Stimulated activated CD8-positive, alpha-beta memory T cell treated with anti-CD3 and anti-CD28 coated beads, Interleukin-15, amount 100 ng/mL, for 24 hours (primary cell): ENCODE measurements at places on chromosomes 11 and 22.

DNA sequence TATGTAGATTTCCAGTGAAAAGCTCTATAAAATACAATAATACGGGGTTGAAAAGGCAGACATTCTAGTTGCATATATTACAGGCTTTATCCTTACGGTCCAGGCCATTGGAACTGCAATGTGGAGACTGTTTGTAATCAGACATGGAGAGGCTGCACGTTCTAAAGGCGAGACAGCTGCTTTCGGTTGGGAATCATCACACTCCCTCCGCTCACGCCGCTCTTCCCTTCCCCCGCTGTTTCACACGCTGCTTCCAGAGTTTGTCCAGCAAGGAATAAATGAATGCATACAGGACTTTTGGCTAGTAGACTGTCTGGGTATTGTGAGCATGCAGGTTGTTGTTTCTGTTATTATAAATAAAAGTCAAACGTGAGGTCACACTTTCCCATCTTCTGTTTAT lies 13.5 kb upstream of the EFCAB6 start:
- no peak for DNase-seq

DNA sequence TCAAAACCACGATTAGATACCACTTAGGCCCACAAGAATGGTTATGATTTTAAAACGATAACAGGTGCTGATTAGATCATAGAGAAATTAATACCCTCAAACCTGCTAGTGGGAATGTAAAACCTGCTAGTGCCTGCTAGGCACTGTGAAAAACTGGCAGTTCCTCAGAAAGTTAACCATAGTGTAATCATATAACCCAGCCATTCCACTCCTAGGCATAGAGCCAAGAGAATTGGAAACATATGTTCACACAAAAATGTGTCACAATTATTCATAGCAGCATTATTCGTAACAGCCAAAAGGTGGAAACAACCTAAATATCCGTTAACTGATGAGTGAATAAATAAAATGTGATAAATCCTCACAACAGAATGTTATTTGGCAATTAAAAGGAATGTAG lies 122.2 kb upstream of the SYN3 start:
- no peak for DNase-seq

DNA sequence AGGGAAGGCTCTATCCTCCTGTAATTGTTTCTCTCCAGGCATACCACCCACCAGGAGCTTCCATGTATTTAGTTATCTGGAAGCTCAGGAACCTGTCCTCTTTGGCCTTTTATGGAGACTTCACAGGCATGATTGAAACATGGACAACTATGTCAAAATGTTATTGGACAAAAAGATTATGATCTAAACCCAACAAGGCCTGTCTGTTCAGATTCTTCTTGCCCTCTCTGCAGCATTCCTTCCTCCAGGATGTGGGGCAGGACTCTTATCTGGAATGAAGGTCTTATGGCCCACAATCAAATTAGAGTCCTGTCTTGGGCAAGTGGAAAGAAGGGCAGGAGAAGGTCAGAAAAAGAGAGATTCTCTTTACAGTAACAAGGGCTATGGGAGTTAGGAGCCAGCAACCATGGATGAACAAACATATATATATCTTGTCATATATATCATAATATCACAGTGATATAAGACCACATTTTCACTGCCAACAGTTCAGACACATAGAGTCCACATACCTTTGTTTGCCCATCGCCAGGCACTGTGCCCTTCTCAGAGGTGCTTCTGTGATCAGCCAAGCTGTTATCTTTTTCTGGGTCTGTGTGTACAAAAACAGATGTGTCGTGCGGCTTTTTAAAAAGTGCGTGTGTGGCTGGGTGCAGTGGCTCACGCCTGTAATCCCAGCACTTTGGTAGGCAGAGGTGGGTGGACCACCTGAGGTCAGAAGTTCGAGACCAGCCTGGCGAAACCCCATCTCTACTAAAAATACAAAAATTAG lies 42.5 kb upstream of the SUSD2 start:
- no peak for DNase-seq

- no peak for DNase-seq
Measured at GRCh38 chr22:27668828-27669797, 132.4 kb downstream of the MN1 start.

DNA sequence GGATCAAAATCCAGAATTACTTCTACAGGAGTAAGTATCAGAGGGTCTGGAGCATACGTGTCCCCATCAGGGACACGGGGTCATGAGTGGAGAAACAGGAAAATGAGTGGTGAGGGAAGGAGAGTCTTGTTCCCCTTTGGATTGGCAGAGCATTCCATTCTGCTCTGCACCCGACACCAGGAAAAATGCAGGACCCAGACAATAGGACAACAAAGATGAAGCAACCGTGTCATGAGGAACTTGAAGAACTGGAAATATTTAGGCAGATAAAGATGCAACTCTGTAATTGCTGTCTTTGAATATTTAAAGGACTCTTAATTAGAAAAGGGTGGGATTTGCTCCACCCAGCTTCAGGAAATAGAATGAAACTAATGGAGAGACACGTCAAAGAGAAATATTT lies 89.0 kb upstream of the BLID start:
- DNase-seq = no peak

DNA sequence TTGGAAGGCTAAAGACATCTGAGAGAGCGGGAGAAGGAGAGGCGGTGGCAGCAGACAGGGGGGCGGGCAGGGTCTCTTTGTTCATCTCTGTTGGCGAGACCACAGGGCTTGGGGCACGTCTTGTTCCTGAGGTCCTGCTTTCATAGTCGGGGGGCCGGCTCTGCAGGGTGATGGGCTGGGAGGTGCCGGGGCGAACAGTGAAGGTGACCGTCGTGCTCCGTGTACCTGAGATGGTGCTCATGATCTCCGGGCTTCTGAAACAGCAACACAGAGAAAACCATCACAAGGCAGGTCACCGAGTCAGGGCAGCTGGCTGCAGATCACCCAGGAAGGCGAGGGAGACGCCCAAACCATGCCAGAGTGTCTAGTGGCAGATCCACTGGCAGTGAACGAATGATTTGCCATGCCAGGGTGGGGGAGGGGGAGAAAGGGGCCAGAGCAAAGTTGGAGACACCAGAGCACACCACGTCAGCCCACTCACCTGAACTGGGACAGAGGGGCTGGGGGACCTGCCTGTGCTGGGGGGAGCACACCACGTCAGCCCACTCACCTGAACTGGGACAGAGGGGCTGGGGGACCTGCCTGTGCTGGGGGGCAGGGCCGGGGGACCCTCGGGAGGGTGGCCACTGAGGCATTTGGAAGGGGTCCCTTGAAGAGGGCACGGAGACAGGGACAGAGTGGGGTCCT lies 75.0 kb downstream of the CTTN start:
- no peak for DNase-seq

DNA sequence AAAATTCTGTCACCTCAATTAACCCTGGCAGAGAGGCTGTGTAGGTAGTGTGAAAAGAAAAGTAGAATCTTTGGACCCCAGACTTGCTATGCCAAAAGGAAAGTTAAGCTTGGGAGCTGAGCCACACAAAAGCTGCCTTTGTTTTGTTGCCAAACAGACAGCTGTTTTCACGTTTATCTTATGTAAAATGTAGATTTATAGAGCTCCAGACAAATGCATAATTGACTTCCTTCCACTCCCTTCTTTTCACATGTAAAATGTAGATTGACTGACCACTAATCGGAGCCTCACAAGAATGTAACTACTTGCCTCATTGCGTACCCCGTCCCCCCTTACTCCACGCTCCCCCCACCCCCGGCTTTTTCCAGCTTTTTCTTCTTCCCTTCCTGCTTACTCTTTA lies 2302.2 kb upstream of the RAG2 start:
- no peak for DNase-seq

- no peak for DNase-seq
Measured at GRCh38 chr22:41742918-41743317, 43.6 kb downstream of the MEI1 start.

DNA sequence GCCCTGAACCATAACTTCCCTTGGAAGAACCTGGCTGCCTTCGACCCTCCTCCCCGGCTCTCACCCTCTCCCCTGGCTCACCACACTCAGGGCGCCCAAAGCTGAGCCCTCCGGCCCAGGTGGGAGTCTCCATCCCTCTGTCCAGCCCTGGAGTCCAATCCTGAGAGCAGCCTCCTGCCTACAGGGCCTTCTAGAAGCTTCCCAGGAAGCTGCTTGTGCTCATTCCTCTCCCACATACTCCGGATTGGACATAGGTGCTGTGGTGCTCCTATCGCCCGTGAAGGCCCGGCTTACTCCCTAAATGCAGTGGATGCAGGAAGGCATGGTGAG lies 1332.0 kb downstream of the BRD1 start:
- no peak for DNase-seq
